ENCODE measurements at places on chromosomes 7 and 10.

DNA sequence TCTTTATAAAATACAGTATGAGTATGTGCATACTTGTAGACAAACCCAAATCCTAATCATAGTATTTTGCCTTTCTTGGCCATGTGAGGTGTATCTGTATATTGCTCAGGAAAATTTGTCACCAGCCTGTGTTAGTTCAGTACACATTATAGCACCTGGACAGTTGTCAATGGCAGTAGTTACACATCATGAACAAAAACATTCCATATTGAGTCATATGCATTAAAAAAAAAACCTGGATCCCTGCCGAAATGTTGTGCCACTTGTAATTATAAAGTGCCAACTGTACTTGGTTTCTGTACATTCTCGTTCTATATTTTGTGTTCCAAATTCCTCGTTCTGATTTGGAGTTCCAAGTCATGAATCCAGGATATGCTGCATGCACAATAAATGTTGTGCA, 410.4 kb downstream of the INHBA start:
- DNase-seq: no peak

DNA sequence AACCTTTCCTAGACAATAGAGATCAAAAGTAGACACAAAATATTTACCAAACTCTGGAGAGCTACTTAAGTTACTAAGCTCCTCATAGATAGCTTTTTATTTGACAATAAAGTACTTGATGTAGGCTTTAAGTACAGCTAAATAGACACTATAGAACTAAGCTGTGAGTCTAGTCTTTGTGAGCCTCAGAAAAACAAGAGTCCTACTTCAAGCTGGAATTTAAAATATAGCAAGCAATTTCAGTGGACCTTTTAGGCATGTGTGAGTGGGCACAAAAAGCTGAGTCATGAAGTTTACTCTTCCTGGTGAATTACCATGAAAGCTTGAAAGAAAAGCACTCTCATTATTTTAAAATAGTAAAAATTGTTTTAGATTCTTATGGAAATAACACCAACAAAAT, 76.1 kb downstream of the ADD3 start:
- no peak for DNase-seq

DNA sequence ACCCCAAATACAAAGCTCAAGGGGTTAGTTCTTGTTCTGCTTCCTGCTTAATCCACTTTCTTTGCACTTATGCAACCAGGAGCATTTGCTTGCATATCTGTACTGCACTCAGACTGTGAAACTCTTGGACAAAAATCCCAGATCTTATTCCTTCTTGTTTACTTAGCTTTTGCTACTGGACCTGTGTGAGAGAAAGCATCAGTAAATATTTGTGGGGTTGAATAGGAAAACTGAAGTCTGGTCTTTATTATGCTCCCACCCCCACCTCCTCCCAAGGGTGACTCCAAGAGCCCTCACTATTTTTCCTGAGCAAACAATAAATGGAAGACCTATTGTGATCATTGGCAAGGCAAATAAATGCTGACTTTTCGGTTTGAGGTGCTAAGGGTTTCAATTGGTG, 57.1 kb upstream of the VSTM2A start:
- DNase-seq: no peak

- no peak for DNase-seq
These were observed 255.6 kb upstream of the ZNF32 start for GRCh38 chr10:43904301-43904700.

DNA sequence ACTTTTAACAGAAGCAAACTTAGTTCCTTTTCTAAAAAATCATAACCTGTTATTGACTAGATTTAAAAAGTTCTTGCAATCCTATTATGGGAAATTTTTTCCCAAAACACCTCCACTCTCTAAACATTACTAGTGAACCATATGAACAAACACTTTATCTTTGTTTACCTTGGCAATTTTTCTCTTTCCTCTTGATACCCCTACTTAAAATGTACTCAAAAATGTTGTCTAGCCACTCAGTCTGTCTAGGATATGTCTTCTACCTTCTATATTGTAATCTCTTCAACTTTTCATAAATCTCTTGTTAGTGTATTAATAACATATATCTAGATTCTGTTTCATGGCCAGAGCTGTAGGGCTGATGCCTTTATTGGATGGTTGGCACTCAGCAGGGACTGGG, 630.0 kb upstream of the GRM3 start:
- no peak for DNase-seq

Measured in right lung (tissue), 10 donors.